Left renal pelvis (tissue), 4 donors: ENCODE measurements at places on chromosomes 5 and 9. TPM values are rescaled to one million over a fixed set of nuclear protein-coding genes. Genes with fewer than 3 reads are reported as not detected.

The ORM2 gene
- not detected for polyA plus RNA-seq

The OMD gene
- polyA plus RNA-seq = 86.5 TPM

The CERCAM gene
- 103 TPM for polyA plus RNA-seq

The ACOT12 gene
- 0.68 TPM for polyA plus RNA-seq

The UHRF2 gene
- polyA plus RNA-seq = 75.4 TPM

The ADRA1B gene
- 2.4 TPM for polyA plus RNA-seq

The BAAT gene
- polyA plus RNA-seq = 0.13 TPM

The PCDHGC4 gene
- 2.9 TPM for polyA plus RNA-seq

The BRD3OS gene
- polyA plus RNA-seq = 20.4 TPM

GRCh38 chr5:61283471-61283870 lies 48.6 kb upstream of the ZSWIM6 start:
- DNase-seq = no peak

- no peak for DNase-seq
Observed at GRCh38 chr5:106417163-106417562, 1253.6 kb downstream of the EFNA5 start.

GRCh38 chr5:138461343-138462125 lies 3.7 kb upstream of the EGR1 start:
- no peak for DNase-seq

DNA sequence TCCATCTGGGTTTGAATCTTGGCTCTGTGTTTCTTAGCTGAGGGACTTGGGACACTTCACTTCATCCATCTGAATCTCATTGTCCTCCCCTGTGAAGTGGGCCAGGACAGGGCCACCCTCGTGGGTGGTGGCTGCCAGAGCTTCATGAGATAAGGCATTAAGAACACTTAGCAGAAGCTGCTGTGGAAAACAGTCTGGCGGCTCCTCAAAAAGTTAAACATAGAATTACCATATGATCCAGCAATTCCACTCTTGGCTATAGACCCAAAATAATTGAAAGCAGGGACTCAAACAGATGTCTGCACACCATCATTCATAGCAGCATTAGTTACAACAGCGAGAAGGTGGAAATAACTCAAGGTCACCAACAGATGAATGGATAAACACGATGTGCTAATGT lies 42.4 kb upstream of the GGTA1 start:
- no peak for DNase-seq

DNA sequence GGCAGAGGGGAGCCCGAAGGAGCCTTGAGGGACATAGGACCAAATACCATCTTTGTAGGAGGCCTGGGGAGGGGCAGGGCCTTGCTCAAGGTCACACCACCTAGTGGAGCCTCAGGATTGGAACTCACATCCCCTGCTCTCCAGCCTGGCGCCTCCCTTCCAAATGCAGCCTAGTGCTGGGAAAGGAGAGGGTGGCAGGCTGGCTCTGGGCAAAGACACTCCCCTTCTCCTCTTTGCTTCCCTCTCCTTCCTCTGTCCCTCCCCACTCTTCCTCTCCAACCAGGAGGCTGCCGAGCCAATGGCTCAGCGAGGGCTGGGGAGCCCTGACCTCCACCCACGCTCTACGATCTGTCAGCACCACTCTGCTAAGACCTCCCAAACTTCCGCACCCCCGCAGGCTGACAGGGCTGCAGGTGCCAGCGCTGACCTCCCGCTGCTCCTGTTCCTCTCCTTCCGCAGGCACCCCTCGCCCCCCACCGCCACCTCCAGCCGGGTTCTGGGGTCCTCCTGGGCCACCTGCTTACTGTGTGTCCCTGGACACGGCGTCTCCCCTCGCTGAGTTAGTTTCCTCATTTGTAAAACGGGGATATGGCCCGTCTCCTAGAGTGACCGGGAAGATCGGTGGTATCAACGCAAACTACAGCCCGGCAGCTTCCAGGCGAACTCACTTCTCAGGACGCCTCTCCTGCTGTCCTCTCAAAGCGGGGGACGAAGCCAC lies 52.9 kb downstream of the C9orf50 start:
- no peak for DNase-seq

- no peak for DNase-seq
Observed at GRCh38 chr9:80926611-80927010, 762.7 kb downstream of the TLE1 start.

DNA sequence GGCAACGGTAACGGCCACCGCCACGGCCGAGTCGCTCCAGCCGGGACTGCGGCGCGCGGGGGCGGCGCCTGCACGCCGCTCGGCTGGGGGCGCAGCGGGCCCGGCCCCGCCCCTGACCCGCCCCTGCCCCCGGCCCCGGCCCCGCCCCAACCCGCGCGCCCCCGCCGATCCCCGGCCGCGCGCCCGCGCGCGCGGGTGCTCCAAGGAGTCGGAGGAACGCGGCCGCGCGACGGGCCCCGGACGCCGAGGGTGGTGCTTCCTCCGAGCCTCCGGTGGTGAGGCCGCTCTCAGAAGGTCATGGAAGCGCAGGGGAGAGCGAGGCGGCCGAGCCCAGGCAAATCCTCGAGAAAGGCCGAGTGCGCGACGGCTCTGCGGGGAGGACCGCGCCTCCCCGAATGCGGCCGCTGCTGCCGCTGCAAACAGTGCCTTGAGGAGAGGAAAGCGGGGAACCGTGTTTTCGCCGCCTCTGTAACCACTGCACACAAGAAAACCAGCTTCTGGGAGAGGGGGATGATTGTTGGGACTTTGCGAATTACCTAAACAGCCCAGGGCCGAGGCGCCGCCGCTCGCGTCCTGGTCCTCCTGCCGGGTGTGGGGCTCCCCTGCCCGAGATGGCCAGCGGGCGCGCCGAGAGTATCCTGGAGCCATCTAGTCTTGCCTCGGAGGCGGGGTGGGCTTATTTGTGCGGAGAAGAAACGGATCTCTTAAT lies at the start of gene LIFR:
Gene LIFR (minus strand): TSS at position 48 of the 709 bp plus-strand sequence. CDS start 25,999 bp downstream, outside the sequence.
- peak; percentile 68 for DNase-seq

GRCh38 chr5:86806206-86806605 lies 188.5 kb downstream of the COX7C start:
- no peak for DNase-seq

- DNase-seq = no peak
Observed at GRCh38 chr5:73887688-73888087, 261.7 kb downstream of the ARHGEF28 start.

DNA sequence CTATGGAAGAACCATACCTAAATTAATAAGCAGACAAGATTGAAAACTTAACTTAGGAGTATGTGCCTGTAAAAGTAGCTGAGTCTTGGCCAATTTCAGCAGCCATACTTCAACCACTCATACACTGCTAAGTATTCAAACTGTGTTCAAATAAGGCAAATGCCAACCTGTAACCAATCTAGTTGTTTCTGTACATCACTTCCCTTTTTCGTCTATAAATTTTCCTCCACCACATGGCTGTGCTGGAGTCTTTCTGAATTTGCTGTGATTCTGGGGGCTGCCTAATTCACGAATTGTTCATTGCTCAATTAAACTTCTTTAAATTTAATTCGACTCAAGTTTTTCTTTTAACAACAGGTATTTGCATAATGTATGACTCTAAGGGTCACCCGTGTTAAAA lies 184.4 kb downstream of the PLK2 start:
- no peak for DNase-seq

- no peak for DNase-seq
Observed at GRCh38 chr9:111190347-111190746, 139.7 kb downstream of the OR2K2 start.

DNA sequence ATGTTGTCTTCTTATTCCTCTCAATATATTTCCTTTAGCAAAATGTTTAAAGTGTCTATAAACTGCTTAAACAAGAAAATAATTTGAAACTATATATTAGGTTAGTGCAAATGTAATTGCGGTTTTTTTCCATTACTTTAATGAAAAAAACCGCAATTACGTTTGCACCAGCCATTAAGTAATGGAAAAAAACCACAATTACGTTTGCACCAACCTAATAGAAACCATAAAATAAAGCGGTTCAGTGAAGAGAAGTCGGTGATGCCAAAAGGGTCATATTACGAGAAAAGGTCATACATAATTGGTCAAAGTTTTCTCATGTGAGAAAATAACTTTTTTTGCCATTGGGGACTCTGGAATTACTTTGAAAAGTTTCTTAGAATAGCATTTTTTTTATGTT lies 385.6 kb upstream of the ST8SIA4 start:
- DNase-seq = no peak

DNA sequence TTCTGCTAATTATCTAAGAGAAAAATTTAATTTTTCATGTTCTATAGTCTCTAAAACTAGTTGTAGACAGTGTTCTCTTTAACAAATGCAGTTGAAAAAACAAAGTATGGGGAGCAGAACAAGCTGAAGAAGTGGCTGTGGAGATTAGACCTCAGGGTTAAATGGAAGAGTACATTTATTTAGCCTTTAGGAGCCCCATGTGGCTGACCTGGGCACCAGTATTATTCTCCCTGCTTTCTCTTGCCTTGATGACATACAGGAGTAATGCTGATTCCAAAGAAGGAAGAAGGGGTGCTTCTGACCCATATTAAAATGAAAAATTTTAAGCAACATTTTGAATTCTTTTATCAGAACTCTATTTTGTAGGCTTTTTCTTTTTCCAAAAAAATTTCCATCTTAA lies 312.3 kb upstream of the RIOK2 start:
- DNase-seq = no peak

DNA sequence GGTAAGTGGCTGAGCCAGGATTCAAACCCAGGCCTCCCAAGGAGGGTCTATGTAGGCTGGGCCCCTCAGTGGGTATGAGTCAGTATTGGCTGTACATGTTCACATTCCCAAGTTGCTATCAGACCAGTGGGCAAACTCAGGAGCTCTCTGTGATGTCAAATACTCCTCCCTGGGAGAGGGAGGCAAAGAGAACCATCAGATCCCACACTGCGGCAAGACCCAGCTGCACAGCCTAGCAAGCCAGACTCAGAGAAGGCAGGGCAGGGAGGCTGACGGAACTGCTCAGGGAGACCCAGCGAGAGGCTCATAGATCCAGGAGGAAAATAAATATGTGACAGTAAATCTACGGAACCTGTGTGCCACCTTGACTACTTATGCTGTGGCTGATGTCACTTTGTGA lies 42.6 kb upstream of the SAP30L start:
- DNase-seq = no peak

- no peak for DNase-seq
Observed at GRCh38 chr5:18553269-18553668, 919.0 kb downstream of the TAF11L14 start.

DNA sequence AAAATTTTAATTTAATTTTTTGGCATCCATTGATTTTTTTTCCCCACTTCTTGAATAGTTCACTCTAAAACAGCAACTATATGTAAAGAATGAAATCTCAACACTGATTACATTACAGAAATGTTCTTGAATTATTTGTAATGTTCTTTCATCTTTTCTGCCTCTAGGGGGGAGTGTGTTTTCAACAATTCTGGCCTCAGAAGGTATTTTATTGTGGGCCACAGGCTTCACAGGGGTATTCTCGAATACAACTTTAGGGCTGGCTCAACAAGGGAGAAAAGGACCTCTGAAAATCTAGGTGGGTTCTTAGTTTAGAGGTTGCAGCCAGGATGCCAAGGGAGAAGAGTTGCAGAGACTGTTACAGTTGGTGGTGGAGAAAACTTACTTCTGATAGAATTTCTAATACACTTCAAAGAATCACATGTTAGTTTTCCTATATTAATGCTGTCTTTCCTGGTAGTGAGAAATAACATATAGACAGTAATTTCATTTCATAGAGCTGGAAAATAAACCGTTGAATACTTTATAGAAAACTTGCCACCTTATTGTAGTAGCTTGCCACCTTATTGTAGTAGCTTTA lies 3.6 kb upstream of the NPR3 start:
- no peak for DNase-seq

DNA sequence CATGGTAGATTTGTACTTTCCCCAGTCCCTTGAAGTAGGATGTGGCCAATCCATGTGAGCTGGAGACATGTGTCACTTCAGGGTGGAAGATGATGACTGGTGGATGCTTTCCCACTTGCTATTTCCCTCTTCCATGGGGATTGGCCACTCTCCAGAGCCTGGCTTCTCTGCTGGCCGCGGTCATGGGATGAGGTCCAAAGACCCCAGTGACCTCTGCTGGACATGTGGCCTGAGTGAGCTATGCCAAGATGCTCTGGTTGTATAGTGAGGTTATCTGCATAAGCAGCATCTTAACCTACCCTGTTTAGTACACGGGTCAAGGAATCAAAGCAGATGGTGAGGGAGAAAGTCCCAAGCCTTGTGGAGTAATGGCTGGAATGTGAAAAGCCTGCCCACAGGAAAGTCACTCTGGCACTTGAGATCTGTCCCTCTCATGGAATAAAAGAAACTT lies 47.1 kb downstream of the SH3PXD2B start:
- DNase-seq = no peak

- DNase-seq = peak; percentile 14
Observed at GRCh38 chr5:44868541-44868940, 59.8 kb downstream of the MRPS30 start.

- no peak for DNase-seq
Observed at GRCh38 chr9:123375469-123376132, 19.6 kb downstream of the CRB2 start.

DNA sequence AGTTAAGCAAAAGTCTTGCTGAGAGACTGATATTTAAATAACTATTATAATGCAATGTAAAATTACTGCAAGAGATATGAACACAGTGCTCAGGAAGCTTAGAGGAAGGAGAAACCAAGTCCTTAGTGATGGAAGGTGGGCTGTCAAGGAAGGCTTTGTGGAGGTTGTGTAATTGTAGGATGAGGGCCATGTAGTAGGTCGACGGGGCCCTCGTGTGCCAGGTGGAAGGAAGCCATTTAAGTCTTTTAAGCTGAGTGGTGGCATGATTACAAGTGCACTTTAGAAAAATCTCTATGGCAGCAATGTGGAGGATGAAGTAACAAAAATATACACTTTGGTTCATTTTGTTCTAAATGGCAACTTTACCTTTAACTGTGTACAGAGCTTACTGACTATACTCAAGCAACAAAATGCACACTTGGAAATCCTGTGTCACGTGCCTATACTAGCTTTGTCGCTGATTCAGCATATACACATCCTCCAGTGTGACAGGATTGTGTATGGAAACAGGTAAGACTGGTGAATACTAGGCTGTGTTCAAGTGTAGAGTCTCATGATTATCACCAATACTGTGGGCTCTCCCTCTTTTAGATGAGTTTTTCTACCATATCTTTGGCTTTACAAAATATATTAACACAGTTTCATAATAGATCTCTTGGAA lies 78.6 kb downstream of the TMC1 start:
- DNase-seq = no peak

GRCh38 chr9:116057371-116057770 lies 96.2 kb upstream of the PAPPA start:
- DNase-seq = no peak

GRCh38 chr5:148469501-148469935 lies 85.8 kb downstream of the FBXO38 start:
- DNase-seq = no peak

GRCh38 chr9:110844121-110844520 lies 175.5 kb downstream of the MUSK start:
- DNase-seq = no peak
